D721Med (cell line): ENCODE measurements at places on chromosomes 5 and 9.

DNA sequence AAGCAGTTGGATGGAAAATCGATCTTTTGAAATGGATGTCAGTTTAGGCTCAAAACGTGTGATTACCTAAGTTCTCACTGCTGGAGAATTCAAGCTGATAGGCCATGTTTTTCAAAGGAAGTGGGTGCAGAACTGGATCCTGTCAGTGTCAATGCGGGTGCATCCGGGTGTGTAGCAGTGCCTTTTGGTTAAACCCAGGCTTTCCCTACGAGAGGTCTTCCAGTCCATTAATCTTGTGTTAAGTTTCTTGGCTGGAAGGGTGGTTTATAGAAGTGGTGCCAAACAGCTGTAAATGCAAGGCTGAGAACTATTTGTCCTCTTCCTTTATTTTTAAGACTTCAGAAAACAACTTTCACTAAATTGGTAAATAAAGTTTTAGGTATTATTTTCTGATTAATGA is 71.9 kb downstream of the DAPK1 start:
- DNase-seq, result no peak

DNA sequence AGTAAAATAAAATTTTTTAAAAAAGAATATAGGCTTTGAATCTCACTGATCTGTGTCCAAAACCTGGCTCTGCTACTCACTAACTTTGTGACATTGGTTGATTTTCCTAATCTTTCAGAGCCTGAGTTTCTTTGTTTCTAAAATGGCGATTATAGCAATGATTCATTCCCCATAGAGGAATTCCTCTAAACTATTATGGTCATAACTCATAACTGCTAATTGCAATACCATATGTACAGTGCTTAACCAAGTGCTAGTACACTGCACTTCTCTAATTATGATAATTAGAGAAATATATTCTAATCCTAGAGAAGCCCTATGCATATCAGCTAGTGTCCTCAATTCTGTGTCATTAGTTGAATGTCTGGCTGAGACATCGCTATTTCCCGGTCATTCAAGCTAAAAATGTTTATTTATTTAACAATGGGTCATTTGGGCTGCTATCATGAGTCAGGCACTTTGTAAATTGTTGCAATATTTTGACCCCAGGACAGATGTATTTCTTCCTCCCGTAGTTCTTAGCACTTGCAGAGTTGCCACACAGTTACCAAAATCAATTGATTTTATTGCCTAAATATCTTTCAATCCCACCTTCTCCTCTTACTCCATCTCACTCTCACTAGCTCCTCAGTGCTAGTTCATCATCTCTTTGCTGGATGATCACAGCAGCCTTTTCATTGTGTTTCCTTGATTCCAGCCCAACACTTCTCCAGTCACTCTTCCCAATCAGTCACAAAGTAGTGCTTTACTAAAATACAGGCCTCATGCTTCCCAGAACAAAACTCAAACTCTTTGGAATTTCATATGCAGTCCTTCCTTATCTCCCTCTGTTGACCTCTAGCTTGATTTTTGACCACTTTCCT is 200.9 kb upstream of the PAPPA start:
- DNase-seq, result no peak

DNA sequence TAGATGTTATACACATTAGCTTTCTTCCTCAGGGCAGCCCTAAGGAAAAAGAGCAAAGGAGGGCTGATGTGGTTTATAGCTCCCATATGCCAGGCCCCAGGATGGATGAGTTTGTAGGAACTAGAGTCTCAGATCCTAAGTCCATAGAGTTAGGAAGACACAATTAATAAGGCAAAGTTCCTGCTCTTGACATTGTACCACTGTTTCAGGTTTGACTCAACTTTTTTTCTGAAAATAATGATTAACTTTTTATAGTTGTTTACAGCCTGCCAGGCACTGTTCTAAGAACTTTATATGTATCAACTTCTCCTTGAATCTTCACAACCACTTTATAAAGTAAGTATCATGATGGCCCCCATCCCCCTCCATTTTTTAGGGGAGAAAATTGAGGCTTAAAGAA is 339.5 kb downstream of the PDE4D start:
- no peak for DNase-seq

GRCh38 chr5:126419102-126419501 is 4.1 kb upstream of the GRAMD2B start:
- no peak for DNase-seq

- DNase-seq, result no peak
Measured at GRCh38 chr9:88889386-88889785, 101.9 kb upstream of the S1PR3 start.

DNA sequence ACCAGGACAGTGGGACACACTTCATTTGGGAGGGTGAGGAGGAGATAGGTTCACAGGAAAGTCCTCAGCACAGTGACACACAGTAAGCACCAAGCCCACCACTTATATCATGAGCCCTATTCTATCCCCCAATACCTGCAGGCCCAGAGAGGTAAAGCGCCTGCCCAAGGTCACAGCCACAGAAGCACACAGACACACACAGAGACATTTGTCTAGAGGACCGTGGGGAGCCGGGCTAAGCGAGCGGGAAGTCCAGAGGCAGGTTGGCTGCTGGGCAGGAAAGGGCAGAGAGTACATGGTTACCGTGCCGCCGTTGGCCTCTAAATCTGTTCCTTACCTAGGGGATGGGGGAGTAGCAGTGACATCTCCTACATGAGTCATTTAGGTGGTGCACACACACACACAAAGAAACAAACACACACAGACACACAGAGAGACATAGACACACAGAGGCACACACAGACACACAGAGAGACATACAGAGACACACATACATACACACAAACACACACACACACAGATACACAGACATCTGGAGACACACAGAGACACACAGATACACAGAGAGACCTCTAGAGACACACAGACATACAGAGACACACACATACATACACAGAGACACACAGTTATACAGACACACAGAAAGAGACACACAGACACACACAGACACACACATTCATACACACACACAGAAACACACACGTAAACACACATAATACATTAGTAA is 15.9 kb upstream of the DUSP1 start:
- no peak for DNase-seq

DNA sequence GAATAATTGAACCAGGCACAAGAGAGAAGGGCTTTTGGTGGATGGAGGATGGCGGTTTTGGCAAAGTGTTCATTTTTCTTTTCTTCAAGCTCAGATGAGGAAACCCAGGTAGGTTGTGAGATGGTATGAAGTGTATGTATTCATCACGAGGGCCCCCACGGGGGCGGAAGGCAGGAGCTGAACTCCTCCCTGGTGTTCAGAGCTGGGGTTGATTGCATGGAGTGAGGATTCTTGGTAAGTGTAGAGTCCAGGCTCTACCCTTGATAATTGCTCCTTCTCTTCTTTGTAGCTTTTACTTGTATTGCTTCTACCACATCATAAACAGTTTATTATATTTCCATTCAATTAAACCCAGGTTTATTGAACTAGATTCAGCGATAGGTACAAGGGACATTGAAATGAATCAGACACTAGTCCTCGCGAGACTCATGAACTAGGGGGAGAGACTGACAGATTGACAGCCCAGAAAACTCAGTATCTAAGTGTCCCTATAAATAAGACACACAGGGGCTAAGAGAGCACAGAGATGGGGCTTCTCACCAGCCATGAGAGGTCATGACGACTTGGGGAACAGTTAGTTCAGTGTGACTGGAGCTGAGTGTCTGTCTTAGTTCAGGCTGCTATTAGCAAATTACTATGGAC is 116.7 kb upstream of the KLF4 start:
- no peak for DNase-seq

DNA sequence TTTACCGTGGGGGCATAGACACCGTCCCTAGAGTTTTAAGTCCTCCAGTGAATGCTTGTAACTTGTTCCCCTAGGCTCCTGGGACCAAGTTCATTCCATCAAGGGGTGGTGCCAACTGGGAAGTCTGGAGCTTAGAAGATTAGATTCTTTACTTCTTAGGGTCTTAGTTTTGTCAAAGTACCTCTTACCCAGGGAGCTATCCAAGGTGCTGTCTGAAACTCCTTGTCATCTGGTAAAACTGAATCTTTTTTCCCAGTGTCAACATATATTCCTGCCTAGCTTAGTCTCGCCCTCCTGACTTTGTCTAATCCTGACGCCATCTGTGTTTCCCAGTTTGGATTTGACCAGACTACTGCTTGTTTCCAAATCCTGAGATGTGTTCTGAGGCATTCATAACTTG is 41.6 kb downstream of the MAMDC2 start:
- no peak for DNase-seq

GRCh38 chr9:107983181-107983603 is 493.6 kb upstream of the KLF4 start:
- no peak for DNase-seq

DNA sequence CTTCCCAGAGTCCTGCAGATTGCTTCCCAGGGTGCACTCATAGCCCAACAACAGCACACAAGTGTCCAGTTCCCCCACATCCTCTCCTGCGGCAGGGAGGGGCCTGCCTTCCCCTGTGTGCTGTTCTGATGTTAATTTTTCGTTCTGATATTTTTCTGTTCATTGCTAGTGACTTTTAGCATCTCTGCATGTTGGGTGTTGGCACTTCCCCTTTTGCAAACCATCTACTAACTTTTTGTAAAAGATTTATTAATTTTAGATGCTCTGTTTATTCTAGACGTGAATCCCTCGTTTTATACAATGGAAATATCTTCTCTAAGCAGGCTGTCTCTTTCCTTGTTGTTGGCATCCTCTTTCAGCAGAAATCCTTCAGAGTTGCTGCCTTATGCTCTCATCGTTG is 97.3 kb upstream of the DAP start:
- DNase-seq, result no peak
